ENCODE measurements at places on chromosomes 16 and 17.

DNA sequence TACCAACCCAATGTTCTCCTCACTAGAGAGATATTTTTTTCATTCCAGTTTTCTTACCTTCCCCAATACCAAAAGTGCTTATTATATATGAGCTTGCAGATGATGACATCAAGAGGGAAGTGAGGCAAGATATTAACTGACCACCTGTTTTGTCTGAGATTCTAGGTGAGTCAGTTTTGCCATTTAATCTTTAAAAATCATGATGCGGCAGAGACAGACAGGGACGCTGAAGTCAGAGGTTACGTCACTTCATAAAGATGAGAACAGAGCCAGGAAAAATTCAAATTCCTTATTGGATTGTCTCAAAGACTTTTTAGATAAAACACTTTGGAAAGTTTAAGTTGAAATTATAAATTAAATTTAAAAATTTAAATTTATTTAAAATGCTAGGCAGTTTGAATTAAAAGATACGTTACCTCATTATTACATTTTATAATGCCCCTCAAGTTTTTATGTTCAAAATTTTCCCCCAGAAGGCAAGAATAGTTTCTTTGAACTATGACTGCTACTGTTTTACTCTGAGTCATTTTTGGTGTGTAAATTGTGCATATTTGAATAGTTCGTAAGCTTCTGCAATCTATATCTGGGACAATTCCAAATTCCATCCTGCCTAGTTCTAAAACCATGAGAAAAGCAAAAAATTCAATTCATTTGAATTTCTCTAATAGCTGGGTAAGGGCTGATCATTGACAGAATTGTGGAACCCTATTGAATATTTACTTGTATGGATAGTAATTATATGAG lies 839.6 kb upstream of the GOT2 start:
- peak; percentile 57 for DNase-seq

DNA sequence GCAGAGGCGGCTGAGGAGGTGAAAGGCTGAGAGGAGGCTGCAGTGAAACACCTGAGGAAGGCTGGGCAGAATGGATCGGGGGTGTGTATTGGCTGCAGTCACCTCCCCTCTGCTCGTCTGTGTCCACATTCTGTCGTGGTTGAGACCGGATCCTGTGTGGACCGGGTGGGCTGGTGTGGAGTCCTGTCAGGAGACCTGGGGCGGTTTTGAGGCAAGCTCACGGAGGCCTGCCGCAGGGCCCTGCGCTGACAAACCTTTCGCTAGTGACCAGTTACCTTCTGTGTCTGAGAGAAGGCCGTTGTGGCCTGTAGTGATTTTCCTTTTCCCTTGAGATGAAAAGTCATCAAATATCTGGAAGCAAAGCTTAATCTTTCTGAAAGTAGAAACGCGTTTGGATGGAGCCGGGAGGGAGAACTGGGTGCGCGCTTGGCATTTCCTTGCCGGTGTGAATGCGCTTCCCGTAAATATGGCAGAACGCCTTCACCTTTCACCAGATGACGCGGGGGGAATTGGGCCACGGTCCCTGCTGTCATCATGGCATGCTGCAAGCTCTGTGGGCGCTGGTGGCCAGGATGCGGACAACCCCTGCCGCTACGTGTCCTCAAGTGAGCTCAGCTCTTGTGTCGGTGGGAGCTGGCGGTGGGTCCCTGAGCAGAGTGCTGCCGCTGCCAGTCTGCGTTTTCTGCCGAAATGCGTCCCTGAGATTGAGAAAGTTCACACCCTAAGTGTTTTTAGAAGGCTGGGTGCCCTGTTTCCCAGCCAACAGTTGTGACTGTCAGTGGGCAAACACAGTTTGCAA lies 6.3 kb downstream of the BANP start:
- no peak for DNase-seq

DNA sequence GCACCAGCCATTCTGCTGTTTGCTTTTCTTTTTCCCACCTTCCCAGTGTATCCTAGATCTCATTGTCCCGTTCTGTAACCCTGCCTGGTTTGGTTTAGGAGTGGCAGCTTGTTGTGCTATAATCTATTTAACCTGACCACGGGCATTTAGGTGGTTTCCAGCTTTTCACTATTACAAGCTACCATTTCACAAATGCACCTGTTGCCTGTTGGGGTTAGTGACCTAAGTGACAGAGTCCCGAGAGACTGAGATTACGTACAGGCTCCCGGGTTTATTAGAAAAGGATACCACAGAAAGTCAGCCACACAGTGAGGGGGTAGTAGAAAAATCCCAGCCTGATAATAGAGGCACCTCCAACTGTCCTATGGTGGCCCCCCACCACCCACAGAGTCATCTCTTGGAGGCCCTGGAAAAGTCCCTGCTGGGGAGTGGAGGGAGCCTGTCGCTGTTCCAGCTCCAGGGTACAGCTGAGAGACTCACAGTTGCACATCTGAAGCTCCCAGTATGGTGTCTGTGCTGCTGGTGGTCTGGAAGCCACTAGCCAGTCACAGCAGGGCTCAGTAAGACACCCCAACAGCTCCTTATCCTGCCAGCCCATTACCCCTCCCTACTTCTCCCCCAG lies 21.2 kb downstream of the CLEC16A start:
- DNase-seq = no peak

GRCh38 chr17:44061446-44061845 lies 5.0 kb downstream of the LSM12 start:
- no peak for DNase-seq

DNA sequence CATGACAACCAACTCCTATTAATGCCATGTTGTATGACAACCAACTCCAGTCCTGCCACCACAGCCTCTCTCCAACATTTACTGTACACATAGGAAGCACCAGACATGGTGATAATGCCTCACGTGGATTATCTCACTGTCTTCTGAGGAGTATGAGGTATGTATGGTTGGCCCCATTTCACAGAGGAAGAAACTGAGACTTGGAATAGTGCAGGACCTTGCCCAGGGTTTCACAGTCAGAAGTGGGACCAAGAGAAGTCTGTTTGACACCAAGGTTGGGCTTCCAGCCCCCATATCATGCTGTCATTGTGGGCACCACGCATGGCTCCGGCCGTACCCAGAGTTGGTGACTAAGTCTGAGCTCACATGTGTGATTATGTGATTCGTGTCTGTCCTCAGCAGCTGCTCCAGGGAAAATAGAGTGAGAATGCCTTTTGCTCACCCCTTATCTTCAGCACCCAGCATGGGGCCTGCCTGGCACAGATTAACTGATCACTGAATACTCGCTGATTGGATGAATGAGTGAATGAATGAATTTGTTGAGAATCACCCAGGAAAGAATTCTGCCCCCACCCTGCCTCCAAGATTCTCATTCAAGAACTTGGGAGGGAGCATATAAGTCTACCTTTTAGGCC lies 204.1 kb upstream of the NLRP1 start:
- DNase-seq = peak; percentile 73

DNA sequence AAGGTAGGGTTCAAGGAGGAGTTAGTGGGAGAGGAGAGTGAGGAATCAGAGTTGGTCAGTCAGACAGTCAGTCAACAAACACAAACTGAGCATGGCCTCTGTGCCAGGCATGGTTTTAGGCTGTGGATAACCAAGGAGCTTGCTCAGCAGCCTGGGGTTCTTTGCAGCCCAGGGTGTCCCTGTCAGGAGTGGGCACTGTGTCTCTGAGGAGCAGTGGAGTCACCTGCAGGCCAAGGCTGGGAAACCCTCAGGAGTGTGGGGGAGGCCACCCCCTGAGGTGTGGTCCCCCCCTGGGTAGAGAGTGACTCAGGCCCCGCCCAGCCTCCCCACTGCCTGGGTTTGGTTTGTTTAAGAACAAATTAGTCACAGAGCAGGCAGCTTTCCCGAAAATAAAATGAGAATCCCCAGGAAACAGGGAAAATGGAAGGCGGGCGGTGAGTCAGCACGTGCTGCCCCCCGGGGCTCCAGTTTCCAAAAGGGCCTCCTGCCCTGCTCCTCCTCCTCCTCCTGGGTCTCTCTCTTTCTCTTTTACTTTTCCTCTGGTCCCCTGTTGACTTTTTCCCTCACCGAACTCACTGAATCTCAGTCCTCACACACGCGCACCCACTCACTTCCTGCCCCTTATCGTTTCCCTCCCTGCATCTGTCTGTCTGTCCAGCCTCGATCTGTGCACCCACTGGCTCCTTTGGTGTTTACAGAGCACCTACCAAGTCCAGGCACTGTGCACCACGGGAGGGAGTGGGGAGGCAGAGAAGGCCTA lies 44.3 kb downstream of the SOCS3 start:
- peak; percentile 95 for DNase-seq

DNA sequence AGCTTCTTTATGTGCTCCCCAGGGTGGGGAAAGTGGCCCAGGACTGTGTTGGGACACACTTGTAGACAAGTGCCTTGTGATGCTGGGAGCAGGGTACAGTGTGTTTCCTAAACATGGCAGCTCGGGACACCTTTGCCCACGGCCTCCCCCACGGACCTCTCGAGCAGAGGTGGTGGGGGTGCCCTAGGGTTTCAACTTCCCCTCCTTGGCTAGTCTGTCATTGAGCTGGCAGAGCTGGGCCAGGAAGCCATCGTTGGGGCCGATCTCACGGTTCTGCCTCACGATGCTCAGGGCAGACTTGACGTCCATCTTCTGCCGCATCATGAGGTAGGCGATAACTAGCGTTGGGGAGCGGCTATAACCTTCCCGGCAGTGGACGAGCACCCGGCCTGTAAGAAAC lies 9.4 kb downstream of the DUSP3 start:
- DNase-seq = no peak

GRCh38 chr16:56606476-56607108 lies 1.8 kb upstream of the MT2A start:
- no peak for DNase-seq

DNA sequence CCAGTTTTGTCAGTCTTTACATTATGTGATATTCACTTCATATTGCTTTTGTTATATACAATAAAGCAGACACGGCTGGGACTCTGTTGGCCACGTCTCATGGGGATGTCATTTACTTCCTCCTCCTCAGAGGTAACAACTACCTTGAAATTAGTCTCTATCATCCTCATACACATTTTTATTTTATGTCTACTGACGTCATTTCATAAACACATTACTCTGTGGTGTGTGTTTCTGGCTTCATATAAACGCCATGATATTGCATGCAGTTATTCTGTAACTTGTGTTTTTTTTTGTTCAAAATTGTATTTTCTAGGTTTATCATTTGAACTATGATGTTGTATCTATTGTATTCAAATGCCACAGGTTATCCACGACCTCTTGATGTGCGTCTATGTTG lies 13.4 kb upstream of the IRF8 start:
- no peak for DNase-seq

DNA sequence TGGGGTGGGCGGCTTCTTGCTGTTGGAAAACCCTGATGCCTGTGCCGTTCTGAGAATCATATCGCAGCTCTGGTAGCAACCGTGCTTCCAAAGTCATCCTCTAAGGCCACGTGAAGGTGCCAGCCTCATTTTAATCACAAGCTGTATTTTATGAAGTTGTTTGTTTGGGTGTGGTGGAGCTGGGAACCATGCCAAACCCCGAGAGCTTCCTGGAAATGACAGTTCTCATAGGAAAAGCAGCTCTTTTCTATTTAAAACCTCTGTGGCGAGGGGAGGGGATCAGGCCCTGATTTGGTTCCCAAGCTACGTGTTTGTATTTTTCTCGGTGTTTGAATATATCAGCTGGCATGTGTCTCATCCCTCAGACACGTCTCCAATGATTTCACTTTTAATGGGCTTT lies 21.7 kb downstream of the KNOP1 start:
- DNase-seq = peak; percentile 77

DNA sequence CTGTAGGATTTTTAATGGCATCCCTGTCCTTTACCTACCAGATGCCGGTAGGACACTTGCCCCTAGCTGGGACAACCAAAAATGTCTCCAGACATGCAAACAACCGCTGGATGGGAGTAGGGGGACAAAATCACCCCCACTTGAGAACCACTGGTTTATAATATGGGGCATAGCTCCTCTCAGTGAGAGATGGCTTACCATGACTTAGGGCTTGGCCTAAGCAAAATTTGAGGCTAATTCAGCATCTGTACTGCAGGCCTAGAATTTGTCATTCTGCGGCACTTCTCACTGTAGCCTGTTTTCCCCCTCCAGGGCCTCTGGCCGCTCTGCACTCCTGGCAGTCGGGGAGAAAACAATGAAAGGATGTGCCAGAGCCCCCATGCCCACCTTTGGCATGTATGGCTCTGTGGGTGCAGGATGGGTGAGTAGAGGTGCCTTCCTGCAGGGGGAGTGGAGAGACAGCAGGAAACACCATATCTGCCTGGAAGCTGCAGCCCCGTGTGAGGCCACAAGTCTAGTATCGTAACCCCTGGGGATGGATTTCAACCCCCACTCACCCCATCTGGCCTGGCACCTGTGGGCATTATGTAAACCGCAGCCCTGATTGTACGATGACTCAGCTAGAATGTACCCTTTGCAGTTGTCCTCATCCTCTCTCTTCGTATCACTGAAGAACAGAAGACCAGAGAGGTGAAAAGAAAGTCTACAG lies 268.1 kb downstream of the SOX9 start:
- peak; percentile 33 for DNase-seq

- peak; percentile 87 for DNase-seq
These were observed 12.7 kb downstream of the SEC14L1 start for GRCh38 chr17:77153472-77153871.

GRCh38 chr16:25593260-25593659 lies 98.5 kb upstream of the HS3ST4 start:
- DNase-seq = no peak

DNA sequence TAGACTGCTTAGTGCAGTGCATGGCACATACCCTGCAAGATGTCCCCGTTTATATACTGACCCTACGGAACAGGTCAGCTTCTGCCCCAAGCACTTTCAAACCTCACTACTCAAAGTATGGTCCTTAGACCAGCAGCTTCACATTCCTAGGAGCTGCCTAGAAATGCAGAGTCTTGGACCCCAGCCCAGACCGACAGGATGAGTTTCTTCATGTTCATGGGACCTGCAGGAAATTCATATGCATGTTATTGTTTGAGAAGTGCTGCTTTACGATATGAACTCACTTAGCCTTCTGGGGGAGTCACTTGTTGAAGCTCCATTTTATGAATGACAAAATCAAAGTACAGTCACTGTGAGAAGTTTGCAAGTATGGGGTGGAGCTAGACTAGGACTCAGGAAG lies 82.6 kb downstream of the DYNLRB2 start:
- DNase-seq = no peak

- DNase-seq = no peak
These were observed 1.2 kb downstream of the PPP1R1B start for GRCh38 chr17:39627712-39628516.

- no peak for DNase-seq
These were observed 36.6 kb downstream of the CCDC42 start for GRCh38 chr17:8708025-8708461.

- DNase-seq = no peak
These were observed 98.9 kb upstream of the NLRP1 start for GRCh38 chr17:5683241-5683640.

DNA sequence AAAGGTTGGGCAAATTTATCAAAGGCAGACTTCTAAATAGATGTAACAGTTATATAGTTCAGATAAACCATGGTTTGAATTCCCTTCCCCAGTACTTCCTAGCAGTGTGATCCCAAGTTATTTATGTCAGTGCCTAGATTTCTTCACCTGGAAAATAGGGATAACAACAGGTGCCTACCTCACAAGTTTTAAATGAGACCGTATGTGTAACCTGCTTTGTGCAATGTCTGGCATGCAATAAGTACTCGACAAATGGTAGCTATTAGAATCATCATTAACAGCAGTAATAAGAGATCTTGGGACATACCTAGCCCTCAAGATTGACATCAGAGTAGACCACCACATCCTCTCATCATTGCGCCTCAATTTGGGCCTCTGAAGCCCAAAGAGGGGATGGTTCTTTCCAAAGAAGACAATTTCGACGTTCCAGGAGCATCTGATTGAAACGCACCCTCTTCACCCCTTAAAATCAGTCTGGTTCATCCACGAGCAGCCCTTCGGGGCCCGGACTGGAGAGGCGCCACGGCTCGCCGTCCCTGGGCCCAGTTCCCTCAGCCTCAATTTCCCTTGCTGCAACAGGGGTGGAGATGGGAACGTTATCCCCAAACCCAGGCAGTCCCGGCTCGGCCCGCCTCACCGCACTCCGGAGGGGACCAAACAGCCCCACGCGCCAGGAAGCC lies 541 bp downstream of the ACACA start:
- DNase-seq = no peak

Measured in MG63 (cell line).